ENCODE measurements at places on chromosomes 6 and 20.

- DNase-seq: no peak
Measured at GRCh38 chr6:102841060-102841459, 1447.6 kb downstream of the GRIK2 start.

DNA sequence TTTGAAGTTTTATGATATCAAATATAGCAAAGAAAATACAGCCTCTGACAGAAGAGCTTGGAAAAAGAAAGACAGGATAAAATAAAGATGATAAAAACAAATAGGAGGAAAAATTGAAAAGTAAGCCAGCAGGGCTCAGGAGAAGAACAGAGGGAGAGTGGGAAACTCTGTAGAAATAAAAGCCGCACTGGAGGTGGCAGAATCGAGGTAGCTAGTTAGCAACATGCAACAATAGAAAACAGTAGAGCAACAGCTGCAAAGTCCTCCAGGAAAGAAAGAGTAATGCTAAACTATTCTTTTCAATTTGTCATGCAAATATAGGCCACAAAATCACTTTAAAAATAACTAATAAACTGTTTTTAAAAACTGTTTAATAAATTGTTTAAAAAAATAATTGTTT, 28.8 kb downstream of the HBS1L start:
- DNase-seq: no peak

GRCh38 chr6:125732398-125732797, 17.0 kb upstream of the HEY2 start:
- no peak for DNase-seq

DNA sequence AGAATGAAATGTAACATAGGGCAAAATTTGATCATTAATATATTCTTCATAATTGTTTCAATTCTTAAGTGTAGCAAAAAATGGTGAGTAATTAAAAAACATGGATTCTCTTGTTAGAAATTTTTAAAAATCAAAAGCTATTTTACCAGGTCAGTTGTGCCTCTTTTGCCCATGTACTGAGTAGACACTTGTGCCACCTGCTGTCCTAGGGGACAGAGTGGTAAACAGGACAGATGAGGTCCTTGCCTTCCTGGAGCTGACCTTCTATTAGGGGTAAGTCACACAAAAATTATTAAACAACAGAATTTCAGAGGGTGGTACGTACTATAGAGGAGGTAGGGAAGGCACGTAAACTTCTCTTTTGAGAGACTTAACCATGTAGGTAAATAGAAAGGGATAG, 6.5 kb downstream of the RNF24 start:
- DNase-seq: no peak

- no peak for DNase-seq
Measured at GRCh38 chr6:6823030-6823429, 234.5 kb downstream of the LY86 start.

GRCh38 chr6:136647363-136647852, 97.2 kb upstream of the MAP7 start:
- DNase-seq: peak; percentile 26

All from CD4-positive, alpha-beta T cell treated with Interleukin-15 for 1 hour (primary cell).